ENCODE measurements at places on chromosomes 1 and 21.

DNA sequence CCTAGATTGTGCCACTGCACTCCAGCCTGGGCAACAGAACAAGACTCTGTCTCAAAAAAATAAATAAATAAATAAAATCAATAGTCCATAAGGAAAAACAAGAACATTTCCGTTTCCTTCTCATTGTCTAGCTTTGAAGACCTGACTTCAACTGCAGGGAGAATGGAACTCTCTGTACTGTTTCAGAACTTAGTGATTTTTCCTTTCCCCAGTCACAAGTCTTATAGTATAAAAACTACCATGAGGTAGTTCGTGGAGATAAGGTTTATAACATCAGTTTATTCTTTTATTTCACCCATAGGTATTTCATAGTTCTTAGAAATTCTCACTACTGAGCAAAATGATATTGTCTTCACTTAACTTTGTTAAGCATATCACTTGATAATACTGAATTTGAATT lies 11.4 kb upstream of the RWDD3 start:
- DNase-seq, result no peak

GRCh38 chr1:88701275-88701674 lies 17.2 kb downstream of the PKN2 start:
- no peak for DNase-seq

- no peak for DNase-seq
Observed at GRCh38 chr1:13546791-13547190, 33.0 kb upstream of the LRRC38 start.

DNA sequence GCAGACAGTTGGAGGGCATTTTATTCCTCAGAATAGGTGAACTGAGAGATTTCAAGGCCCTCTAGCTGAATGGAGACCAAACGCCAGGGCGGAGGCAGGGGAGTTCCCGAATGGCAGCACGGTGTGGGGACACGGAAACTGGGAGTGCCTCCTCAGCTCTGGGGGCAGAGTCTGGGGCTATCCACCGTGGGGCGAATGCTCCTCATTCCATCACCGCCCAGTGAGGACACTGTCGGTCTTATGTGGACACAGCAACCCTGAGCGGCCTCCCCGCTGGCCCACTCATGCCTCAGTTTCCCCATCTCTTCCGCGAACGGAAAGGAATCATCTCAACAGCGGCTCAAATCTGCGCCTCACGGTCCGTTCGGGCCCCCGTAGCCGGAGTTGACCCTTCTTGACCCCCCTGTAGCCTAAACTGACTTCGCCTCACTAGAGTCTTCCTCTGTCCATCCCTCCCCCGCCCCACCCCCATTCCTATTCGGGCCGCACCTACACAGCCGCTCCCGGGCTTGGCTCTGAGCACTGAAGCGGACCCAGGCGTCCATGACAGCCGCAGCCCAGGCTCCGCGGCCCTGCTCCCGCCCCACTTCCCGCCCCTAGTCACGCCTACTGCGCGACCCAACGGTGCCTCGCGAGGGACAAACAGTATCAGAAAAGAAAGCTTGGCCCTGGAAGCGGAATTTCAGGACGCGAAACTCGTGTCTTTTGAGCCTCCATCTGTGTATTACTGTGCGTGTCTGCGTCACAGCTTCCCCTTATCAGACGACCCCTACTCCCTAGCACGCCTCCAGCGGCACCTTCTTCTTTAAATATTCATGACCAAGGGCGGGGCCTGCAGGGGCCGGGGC lies at the start of gene PEX11B:
TSS of gene PEX11B (minus strand) at position 574 of the 848 bp plus-strand sequence. CDS start at position 545, 29 bp downstream.
- peak; percentile 56 for DNase-seq

DNA sequence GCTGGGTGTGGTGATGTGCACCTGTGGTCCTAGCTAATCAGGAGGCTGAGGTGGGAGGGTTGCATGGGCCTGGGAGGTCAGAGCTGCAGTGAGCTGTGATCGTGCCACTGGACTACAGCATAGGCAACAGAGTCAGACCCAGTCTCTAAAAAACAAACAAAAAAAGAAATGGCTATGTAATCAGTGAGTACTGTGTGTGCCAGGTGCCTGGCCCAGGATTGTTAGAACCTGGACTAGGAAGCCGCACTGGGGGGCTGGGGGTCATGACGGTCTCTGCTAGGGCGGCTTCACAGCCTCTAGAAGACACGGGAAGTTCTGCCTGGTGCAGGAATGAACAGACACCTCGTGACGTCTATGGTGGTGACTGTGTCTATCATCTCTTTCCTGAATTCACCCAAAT lies 8.5 kb downstream of the TMEM9 start:
- DNase-seq, result no peak

DNA sequence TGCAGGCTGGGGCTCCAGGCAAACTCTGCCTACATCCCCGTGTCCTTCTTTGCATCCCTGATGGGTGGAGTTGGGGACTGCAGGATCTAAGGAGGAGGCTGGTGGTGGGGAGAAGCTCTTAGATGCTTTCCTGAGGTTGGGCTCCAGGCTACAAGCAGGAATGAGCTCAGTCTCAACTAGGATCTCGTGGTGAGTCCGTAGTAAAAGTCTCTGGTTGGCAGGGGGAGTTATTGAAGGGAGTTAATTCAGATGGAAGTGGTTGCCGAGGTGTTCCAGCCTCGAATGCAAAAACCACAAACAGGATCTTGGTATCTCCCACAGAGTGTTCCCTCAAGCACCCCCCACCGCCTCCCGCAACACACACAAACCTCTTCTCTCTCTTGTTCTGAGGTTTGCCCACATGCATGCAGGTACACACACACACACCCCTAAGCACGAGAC lies 35.0 kb downstream of the TMCC2 start:
- DNase-seq, result no peak

All from NCI-H1694 (cell line).